Immature natural killer cell (primary cell): ENCODE measurements at places on chromosomes 7 and 10. TPM values are rescaled to one million over a fixed set of nuclear protein-coding genes. Genes with fewer than 3 reads are reported as not detected.

The PAPOLB gene
- polyA plus RNA-seq = 0.21 TPM

The PRPS1L1 gene
- polyA plus RNA-seq = not detected

The TSPAN33 gene
- 6.9 TPM for polyA plus RNA-seq

The NRP1 gene
- polyA plus RNA-seq = 0.65 TPM

DNA sequence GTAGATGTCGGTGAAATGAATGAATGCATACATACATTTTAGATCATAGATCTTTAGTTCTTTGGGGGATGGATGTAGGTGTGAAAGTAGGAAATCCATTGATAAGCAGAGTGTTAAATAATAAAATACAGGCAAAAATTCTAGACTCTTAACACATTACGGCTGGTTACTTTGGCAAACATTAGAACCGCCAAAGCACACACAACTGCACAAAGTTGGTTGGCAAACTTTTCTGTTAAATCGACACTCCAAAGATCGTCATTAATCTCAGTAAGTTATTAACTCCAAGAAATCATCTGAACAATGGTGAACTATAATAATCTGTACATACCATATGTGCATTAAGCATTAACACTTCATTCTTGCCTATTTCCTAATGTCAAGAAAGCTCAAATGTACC lies 231.2 kb downstream of the PLXNA4 start:
- H3K4me1 ChIP-seq = no peaks in the 10 kb centered on the region
- H3K27ac ChIP-seq = no peak overlapping the region
- no peak overlapping the region for H3K4me3 ChIP-seq
- no peaks in the 10 kb centered on the region for H3K27me3 ChIP-seq
- no peaks in the 10 kb centered on the region for H3K36me3 ChIP-seq

DNA sequence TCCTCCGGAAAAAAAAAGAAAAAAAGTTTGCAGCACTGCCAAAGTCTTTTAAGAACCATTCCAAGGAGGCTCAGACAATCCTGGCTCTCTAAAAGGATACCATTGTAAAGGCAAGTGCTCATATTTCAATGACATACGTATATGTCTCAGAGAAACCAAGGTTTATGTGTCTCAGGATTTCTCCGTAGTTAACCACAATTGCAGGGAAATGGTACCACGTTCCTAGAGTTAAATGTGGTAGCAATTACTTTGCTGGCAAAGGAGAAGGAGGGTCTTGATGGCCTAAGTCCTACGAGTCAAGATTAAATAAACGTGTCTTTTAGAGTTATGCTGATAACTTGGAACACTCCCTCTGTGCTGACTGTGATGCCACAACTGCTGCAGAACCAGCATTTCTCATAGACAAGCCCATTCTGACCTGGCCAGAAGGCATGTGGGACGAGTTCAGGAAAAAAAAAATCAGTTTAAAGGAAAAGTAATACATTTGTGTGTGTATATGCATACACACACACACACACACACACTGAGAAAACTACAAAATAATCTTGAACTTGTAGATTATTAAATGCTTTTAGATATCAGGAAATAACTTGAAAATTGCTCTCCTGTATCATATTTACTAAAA lies 245.9 kb downstream of the FGFR2 start:
- H3K4me3 ChIP-seq = no peak overlapping the region
- no peaks in the 10 kb centered on the region for H3K4me1 ChIP-seq
- no peak for DNase-seq
- peaks cover 4% of the 10 kb centered on the region for H3K27me3 ChIP-seq
- H3K36me3 ChIP-seq = no peaks in the 10 kb centered on the region
- no peak overlapping the region for H3K27ac ChIP-seq

- no peaks in the 10 kb centered on the region for H3K36me3 ChIP-seq
- no peak overlapping the region for H3K27ac ChIP-seq
- H3K4me3 ChIP-seq = no peak overlapping the region
- no peaks in the 10 kb centered on the region for H3K4me1 ChIP-seq
- DNase-seq = no peak
- H3K27me3 ChIP-seq = peaks cover 2% of the 10 kb centered on the region
Measured at GRCh38 chr10:75202321-75203045, 8.1 kb upstream of the VDAC2 start.

DNA sequence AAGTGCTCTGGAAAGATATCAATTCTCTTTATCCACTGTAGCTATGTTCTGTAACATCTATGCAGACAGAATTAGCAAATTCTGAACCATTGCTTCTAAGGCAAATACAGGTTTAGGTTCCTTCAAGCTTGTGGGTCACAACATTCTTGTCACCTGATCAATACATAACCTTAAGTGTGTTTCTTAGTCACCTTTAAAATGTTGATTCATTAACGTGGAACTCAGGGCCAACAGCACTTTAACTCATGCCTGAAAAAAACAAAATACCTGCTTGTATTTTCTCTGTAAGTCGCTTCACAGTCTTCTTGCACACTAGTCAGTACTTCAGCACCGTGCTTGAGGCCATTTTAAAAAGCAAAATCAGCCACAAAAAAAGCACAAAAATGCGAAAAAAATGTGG lies 35.2 kb upstream of the TRIL start:
- no peaks in the 10 kb centered on the region for H3K4me1 ChIP-seq
- no peak for DNase-seq
- H3K36me3 ChIP-seq = no peaks in the 10 kb centered on the region
- H3K4me3 ChIP-seq = no peak overlapping the region
- H3K27ac ChIP-seq = no peak overlapping the region

GRCh38 chr7:104024632-104025031 lies 35.2 kb upstream of the RELN start:
- no peaks in the 10 kb centered on the region for H3K36me3 ChIP-seq
- no peak overlapping the region for H3K4me3 ChIP-seq
- no peak for DNase-seq
- no peaks in the 10 kb centered on the region for H3K4me1 ChIP-seq
- no peak overlapping the region for H3K27ac ChIP-seq
- peaks cover 2% of the 10 kb centered on the region for H3K27me3 ChIP-seq

DNA sequence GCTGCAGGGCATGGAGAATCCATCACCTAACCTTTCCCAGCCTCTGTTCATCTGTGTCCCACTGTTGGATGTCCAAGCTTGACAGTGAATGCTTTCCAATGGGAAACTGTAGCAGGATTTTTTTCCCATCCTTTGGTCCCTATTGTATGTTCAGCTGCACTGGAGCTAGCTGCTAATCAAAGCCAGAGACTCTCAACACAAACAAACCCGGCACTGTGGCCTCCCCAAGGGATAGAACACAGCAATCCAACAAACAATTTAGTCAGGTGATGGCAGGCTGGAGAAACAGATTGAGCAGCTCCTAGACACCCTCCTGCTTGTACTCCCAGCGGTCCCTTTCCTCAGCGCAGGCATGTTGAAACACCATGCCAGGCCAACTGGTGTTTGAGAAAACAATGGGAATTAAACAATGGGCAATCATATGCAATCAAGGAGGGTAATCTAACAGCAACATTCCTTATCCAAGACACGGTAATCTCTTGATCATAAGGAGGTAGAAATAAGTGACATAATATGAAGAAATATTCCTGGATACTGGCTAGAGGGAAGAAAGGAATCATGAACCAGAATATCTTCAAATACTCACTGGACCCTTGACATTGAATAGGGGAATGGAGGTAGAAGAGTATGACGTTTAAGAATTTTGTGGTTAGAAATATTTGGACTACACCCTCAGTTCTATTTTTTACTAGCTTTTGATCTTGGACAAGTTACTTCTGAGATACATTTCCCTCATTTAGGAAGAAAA lies 15.0 kb downstream of the PTN start:
- H3K27me3 ChIP-seq = no peaks in the 10 kb centered on the region
- H3K36me3 ChIP-seq = no peaks in the 10 kb centered on the region
- DNase-seq = no peak
- no peaks in the 10 kb centered on the region for H3K4me1 ChIP-seq
- H3K27ac ChIP-seq = no peak overlapping the region
- H3K4me3 ChIP-seq = no peak overlapping the region

GRCh38 chr7:116862234-116862950 lies at the start of gene CAPZA2:
Gene CAPZA2 (plus strand): TSS chr7:116862587. CDS start chr7:116862612, 25 bp downstream.
- peak; percentile 96 for DNase-seq
- H3K27me3 ChIP-seq = peaks cover 7% of the 10 kb centered on the region
- peak within 1 kb of the TSS; percentile 97 for H3K4me3 ChIP-seq
- peak within 1 kb of the TSS; percentile 96 for H3K27ac ChIP-seq
- H3K4me1 ChIP-seq = peaks cover 45% of the 10 kb centered on the region

- peaks cover 25% of the 10 kb centered on the region for H3K36me3 ChIP-seq
- no peaks in the 10 kb centered on the region for H3K27me3 ChIP-seq
- peak; percentile 69 for DNase-seq
- H3K27ac ChIP-seq = peak overlapping the region; percentile 90
- peaks cover 41% of the 10 kb centered on the region for H3K4me1 ChIP-seq
Measured at GRCh38 chr7:99624484-99624883, 7.7 kb downstream of the ZSCAN25 start.

DNA sequence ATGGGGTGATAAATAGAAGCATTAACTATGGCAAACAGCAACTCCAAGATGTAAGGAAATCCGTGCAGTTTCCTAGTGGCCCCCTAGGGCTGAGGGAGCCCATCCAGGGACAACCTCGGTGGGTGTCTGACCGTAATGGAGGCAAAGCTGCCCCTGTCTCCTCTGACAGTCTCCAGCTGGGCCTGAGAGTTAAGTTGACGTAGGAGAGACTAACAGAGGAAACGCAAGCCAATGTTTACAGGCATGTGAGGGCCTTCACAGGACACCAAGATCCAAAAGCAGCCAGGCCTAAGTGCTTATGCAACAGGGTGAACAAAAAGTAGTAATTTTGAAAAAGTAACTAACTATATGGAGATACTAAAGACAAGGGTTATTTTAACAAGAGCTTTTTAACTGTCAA lies 330.0 kb upstream of the C7orf33 start:
- peaks cover 4% of the 10 kb centered on the region for H3K27me3 ChIP-seq
- H3K4me1 ChIP-seq = peaks cover 14% of the 10 kb centered on the region
- no peak overlapping the region for H3K27ac ChIP-seq
- H3K4me3 ChIP-seq = no peak overlapping the region
- H3K36me3 ChIP-seq = no peaks in the 10 kb centered on the region
- DNase-seq = no peak

GRCh38 chr7:128447941-128448564 lies 7.6 kb upstream of the HILPDA start:
- DNase-seq = no peak
- H3K4me3 ChIP-seq = no peak overlapping the region
- no peaks in the 10 kb centered on the region for H3K4me1 ChIP-seq
- H3K36me3 ChIP-seq = no peaks in the 10 kb centered on the region

GRCh38 chr10:47401874-47402640 lies 18.0 kb upstream of the ZNF488 start:
- no peaks in the 10 kb centered on the region for H3K36me3 ChIP-seq
- H3K27ac ChIP-seq = no peak overlapping the region
- DNase-seq = no peak
- H3K27me3 ChIP-seq = peaks cover 2% of the 10 kb centered on the region
- no peak overlapping the region for H3K4me3 ChIP-seq

GRCh38 chr10:132776821-132777220 lies 9.1 kb downstream of the NKX6-2 start:
- H3K4me3 ChIP-seq = no peak overlapping the region
- peaks cover 7% of the 10 kb centered on the region for H3K36me3 ChIP-seq
- H3K27ac ChIP-seq = no peak overlapping the region
- H3K27me3 ChIP-seq = no peaks in the 10 kb centered on the region
